Right ventricle myocardium inferior (tissue), 1 donor: ENCODE measurements at places on chromosomes 1 and 21. TPM values are rescaled to one million over a fixed set of nuclear protein-coding genes. Genes with fewer than 3 reads are reported as not detected.

Gene PDE9A
- 3.4 TPM for total RNA-seq

Gene KLHDC7A
- not detected for total RNA-seq

Gene TTC39A
- 22.7 TPM for total RNA-seq

Gene SPOCD1
- total RNA-seq = not detected

Gene MNDA
- 4.9 TPM for total RNA-seq

Gene RNU1-3
- total RNA-seq = 4,572 TPM

Gene S100A5
- not detected for total RNA-seq

Gene XCL1
- total RNA-seq = 0.57 TPM

Gene PTCH2
- 0.43 TPM for total RNA-seq

Gene LCK
- 0.57 TPM for total RNA-seq

Gene PAQR6
- 0.54 TPM for total RNA-seq

Gene MTARC2
- 27.4 TPM for total RNA-seq

Gene AQP10
- not detected for total RNA-seq

Gene HSD3B1
- total RNA-seq = not detected

Gene BGLAP
- total RNA-seq = 0.32 TPM

Gene WDR64
- total RNA-seq = not detected
